ENCODE measurements at places on chromosomes 13 and 19.

- DNase-seq, result no peak
These were observed 11.5 kb downstream of the TECR start for GRCh38 chr19:14540741-14541525.

GRCh38 chr19:38700350-38700901, 43.8 kb downstream of the CAPN12 start:
- no peak for DNase-seq

- DNase-seq, result no peak
These were observed 568 bp downstream of the POLR2I start for GRCh38 chr19:36113894-36114720.

- no peak for DNase-seq
These were observed 259.5 kb upstream of the SLC10A2 start for GRCh38 chr13:103325672-103326071.

DNA sequence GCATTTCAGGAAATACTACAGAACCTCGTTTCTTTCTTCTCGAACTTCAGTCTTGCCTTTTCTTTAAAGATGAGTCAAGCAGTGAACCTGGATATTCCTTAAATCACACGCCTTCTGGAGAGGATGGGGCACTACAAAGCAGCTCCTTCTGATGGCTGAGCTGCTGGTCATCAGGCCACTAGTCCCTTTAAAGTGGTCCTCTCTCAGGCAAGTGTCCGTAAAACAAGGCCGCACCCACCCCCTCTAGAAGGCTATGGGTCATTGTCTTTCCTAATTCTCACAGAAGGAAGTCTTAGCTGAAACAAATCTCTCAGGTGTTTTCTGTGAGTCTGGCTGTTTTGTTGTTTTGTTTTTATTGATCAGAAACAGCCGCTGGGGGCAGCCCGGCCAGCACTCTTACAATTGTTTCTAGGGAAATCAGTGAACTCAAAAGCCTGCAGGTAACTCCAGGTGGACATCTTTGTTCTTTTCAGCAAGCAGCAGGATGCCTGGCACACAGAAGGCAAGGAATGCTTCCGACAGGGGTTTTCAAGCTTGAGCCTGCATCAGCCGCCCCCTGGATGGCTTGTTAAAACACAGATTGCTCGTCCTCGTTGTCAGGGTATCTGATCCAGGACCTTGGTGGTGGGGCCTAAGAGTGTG, 45.4 kb downstream of the MBNL2 start:
- DNase-seq, result no peak

- DNase-seq, result no peak
These were observed 147.1 kb downstream of the NUFIP1 start for GRCh38 chr13:44842158-44842557.

- DNase-seq, result no peak
These were observed 142.8 kb upstream of the PCDH9 start for GRCh38 chr13:67372868-67373464.

DNA sequence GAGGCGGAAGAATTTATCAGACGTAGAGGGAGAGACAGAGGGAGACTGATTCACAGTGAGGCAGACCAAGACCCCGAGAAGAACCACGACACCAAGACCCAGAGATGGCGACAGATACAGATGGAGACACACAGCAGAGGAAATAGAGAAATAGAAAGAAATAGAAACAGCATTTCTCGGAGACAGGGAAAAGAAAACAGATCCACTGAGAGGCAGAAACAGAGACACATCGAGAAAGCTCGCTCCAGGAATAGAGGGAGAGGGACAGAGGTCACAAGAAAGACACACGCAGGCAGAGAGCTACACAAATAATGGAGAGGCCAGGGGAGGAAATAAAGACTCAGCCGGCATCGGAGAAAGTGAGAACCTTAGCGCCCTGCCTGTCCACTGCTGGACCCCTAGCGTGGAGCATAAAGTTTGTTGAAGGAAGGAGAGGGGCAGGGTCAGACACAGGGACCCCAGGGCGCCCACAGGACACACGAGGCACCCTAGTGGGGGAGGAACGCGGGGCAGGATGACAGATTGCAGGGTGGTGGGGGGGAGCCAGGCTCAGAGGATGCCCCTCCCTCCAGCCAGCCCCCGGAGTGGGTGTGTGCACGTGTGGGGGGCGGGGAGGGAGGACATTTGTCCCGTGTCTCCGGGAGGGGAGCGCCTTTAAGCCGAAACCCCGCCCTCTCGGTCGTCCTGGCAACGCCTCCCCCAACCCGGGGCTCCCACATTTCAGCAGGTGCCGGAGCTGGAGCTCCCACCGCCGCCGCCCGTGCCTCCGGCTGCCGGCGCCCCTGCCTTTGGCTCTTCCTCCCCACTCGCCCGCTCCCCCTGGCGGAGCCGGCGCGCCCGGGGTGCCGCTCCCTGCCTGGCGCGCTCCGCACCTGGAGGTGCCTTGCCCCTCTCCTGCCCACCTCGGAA, at the start of gene PRKCG:
TSS of gene PRKCG (plus strand) at position 716 of the 909 bp plus-strand sequence. CDS start 298 bp downstream, outside the sequence.
- no peak for DNase-seq

DNA sequence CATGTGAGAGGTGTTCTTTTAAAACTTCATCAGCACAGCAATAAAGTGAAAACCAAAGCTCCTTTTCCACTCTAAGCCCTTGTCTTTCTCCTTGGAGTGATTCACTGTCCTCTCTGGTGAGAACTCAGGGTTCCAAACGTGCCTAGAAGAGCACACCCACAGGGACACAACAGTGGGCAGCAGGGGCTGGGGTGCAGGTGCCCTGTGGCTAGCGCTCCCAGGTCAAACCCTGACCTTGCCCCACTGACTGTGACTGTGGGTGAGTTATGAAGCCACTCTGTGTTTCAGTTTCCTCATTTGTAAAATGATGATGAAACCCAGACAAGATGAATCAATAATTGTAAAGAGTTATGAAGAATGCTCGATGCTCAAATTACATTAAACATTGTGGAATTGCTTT, 37.6 kb upstream of the IGFL1 start:
- no peak for DNase-seq

DNA sequence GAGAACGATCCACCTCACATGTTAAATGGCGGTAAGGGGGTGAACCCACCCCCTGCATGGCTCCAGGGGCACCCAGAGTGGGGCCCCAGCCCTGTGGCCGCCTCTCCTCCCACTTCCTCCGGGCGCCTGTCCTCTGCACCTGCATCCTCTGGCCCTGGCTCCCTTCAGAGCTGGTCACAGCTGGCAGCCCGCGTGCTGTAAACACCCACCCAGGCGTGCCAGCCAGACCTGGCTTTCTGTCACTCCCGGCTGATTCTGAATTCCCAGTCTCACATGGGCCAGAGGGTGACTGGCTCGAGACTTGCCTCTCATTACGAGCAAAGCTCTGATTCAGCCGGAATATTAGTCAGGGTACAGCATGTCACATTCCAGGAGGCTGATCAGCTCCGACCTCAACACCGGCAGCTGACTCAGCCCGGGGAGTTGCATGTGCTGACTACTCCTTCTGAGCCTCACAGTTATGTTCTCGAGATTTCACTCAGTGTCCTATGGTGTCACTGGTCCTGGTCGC, 75.1 kb downstream of the GNG7 start:
- DNase-seq, result peak; percentile 41

GRCh38 chr13:97474349-97474980, 40.5 kb downstream of the RAP2A start:
- no peak for DNase-seq

DNA sequence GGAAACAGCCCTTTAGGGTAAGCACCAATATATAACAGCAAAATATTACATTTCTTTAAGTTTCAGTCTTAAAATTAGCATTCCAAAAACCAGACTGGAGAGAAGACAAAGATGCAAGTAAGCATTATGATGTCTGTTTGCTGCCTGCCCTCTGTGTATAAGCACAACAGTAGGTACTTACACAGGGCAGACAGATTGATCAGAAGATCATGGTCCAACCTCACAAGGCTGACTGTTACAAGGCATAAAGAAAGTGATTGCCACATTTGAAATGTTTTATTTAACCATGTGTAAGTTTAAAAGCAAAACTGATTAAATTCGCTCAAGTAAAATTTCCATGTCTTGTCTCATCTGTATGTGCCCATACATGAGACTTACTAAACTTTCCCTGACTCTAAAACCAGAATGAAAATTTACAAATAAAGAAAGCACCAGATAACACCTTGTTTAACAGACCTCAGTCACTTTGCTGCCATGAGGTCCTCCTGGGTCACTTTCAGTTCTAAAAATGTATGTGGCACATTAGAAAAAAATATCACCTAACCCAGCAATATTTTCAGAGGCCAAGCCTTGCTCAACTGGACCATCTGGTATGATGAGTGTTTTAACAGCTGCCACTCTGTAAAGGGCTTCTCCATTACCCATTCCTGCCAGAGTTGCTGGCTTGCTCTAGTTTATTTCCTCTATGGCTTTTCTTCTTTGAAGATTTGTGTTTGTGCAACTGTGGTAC, 297.0 kb downstream of the RBM26 start:
- no peak for DNase-seq

- no peak for DNase-seq
These were observed 19.5 kb downstream of the N4BP2L1 start for GRCh38 chr13:32408296-32409000.

DNA sequence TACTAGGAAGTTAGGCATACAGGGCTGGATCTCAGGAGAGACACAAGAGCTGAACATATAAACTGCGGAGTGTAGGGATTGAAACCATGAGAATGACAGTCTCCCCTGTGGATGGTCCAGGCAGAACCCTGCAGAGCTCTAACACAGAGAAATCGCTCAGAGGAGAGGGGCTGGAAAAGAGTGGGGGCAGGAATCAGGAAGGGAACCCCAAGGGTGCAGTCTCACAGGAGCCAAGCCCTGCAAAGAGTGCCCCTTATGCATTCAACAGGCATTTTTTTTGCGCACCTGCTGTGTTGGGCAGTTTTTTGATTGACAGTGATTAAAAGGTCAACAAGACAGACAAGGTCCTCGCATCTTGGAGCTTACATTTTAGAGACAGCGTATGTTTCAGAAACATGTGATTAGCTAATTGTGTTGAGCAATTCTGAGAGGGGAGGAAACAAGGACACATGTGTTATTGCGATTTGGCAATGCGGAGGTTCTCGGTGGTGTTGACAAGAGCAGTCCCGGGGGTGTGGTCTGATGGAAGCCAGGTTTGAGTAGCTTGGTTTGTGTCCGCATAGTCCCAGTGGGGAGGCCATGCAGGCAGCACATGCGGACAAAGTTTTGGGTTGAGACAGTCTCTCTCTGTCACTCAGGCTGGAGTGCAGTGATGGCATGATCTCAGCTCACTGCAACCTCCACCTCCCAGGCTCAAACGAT, 182.6 kb upstream of the IRS2 start:
- DNase-seq, result no peak

- no peak for DNase-seq
These were observed 13.8 kb downstream of the EPS15L1 start for GRCh38 chr19:16457954-16458331.

DNA sequence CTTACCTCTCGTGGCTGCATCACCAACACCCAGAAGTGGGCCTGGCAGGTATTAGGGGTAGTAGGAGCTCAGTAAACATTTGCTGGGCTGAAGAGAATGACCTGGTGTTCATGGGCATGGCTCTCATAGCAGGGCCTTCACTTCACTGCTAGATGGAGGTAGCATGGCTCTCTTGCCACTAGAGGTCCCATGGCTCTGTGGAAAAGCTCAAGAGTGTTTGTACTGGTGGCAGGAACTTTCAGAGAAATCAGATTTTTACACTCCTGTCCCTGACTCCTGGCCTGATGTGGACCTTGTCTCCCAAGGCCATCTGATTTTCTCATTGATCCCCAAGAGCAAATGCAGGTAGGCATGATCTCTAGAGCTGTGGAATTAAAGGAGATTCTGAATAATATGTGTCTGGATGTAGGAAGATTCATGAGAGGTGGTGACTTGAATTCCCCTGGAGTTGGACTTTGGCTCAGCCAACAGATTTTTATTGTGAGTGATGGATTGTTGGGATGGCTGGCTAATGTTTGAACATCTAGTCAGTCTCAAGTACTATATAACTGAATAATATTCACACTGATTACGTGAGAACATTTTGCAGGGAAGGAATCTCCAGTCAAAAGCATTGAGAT, 5.7 kb downstream of the ZNF574 start:
- DNase-seq, result no peak

DNA sequence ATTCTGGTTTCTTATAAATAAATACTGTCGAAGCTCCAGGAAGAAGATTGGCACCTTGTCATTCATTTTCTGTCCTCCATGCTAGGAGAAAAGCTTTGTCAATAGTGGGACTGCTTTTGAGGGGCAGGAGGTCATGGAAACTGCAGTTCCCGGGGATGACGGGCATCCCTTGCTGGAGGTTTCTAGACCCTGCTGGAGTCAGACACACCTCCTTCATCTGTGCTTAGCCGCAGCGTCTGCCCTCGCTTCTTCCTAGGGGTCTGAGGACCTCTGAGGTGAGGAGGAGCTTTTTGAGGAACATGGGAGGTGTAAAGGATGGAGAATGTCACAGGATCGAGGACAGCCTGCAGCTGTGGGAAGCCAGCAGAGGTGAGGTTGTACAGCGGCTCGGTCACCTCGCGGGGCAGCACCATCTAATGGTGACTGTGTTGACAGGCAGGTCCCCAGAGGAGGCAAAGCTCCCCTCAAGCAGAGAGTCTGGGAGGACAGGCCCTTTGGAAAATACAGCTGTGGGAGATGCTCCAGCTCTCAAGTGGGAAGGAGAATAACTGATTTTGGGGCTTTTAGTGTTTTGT, 172.7 kb upstream of the RNF113B start:
- no peak for DNase-seq

GRCh38 chr13:58782736-58783135, 1151.2 kb downstream of the PCDH17 start:
- no peak for DNase-seq

DNA sequence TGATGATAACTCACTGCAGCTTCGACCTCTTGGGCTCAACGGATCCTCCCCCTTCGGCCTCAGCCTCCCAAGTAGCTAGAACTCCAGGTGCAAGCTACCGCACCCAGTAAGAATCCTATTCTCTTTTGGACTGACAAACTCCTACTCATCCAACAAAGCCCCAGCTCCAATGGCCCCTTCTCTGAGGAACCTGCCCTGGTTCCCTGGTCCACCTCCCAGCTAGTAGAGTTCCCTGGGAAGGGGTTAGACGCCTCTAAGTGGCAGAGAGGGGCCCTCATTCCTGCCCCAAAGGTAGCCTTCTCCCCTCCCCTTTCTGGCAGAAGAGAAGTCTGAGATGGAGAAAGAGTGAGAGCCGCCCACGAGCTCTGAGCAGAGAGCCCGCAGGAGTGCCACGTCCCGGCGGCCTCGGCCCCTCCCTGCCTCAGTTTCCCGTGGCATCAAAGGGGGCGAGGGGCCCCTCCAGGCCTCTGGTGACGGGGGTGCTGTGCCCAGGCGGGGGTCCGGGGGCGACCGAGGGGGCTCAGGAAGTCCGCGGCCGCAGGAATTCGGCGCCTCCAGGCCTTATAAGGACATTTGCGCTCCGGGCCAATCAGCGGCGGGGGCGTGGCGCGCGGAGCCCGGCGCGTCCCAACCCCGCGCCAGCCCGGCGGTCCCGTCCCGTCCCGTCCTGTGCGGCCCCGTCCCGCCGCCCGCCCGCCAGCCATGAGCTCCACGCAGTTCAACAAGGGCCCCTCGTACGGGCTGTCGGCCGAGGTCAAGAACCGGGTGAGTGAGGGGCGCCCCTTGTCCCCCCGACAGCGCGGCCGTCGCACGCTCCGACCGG, at the start of gene CNN2:
TSS of gene CNN2 (plus strand) at position 649 of the 823 bp plus-strand sequence. CDS start at position 703, 54 bp downstream.
- DNase-seq, result peak; percentile 85

- no peak for DNase-seq
These were observed 84.0 kb downstream of the MZT1 start for GRCh38 chr13:72643311-72643989.

Data from uterus (tissue), 4 donors.